Central memory CD8-positive, alpha-beta T cell (primary cell): ENCODE measurements at places on chromosomes 5 and 9.

DNA sequence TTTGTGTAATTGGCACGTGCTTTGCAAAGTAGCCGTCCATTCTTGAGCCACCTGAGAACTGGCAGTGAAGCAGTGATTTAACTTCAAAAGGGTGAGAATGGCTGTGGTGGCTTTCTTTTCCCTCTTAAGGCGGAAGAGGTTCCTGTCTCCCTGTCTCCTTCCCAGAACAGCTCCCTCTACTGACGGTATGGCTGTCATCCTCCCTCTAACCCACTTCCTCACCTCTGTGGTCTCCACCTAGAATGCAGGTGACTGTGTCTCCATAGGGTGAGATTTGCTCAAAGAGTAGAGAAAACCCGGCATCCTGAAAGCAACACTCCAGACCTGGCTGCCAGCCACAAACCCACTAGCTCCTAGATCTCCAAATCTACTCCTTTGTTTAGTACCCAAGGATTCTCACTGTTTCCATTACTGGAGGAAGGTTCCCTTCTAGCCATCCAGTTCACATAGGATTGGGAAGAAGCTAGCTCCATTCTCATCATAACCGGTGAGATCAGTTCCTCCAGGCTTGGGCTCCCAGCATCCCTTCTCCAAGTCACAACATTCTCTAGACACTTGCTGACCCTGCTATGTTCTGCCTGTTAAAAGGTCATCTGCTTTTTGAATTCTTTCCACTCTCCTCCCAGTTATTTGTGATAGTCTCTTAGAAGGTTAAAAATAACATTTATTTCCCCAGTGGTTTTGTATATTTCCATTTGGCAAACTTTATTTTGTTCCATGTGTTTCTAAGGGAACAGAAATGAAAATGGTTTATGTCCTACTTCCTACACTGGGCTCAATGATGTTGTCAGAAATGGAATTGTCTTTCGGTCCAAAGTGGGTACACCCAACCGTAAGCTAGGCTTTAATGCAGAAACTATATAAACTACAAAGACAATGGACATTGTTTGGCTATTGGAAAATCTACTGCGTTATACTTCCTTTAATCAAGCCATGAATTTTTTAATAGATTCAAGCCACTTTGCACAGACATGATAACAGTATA lies 269.4 kb downstream of the CWC27 start:
- no peak for DNase-seq

DNA sequence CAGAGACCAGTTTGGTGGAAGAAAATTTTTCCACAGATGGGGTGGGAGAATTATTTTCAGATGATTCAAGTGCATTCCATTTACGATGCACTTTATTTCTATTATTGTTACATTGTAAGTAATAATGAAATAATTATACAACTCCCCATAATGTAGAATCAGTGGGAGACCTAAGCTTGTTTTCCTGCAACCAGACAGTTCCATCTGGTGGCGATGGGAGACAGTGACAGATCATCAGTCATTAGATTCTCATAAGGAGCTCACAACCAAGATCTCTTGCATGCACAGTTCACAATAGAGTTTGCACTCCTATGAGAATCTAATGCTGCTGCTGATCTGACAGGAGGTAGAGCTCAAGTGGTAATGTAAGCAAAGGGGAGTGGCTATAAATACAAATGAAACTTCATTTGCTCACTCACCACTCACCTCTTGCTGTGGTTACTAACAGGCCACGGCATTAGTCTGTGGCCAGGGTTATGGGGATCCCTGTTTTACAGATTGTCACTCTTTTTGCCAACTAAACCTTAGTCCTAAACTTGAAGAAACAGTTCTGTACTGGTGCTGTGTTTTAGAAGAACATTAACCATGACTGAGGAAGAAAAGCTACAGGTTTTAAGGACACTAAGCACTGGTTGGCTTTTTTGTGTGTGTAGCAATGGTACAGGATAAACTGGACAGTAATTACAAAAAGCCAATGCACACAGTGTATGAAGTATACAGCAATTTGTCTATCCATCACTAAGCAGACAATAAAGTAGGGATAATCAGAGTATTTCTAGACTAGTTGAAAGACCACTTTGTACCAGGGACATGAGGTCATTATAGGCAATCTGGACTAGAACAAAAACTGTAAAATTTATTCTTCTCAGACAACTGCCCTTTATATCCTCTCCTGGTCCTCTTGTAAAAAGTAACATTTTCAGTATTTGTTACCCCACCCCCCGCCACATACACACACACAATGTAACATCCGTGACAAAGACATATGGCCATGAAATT lies 9.9 kb downstream of the TMEM232 start:
- DNase-seq = no peak

DNA sequence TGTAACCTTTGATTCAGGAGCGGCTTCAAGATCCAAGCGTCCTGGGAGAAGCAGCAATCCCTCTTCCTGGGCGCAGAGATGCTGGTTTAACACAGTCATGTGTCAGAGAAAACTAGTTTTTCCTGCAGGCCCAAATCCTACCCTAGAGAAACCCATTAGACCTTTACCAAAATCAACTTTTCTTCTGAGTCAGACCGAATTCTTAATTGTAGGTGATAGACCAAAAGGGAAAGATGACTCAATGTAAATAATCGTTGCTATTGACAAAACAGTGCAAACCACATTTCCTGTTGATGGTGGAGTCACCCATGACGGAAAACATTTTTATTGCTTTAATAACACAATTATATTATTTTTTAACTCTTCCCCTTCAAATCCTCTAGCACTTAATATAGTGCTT lies 40.1 kb downstream of the SLC1A1 start:
- DNase-seq = no peak

DNA sequence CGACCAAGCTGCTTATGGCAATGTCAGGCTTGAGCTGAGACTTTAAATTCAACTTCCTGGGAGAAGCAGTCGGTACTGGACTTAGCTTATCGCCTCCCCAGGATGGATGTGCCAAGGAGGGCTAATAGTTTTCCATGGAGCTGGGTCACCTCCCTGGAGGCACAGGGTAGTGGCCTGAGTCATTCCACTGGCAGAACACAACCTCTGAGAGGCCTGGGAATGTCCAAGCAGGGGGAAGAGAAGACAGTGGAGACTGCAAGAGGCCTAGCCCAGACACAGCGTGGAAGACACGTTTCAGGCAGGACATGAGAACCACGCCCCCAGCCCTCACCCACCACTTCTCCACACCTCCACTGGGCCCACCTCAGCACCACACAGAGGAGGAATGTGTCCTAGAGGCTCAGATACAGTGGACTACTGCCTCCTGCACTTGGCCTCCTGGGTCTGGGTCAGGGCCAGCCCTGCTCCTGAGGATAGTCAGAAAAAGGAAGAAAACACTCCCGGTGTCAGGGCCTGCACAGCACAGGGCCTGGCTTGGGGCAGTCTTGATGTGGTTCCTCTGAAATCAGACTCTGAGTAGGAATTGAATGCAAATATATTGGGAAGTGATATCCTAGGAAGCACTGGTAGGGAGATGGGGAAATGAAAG lies 171.8 kb downstream of the FSTL4 start:
- DNase-seq = no peak

DNA sequence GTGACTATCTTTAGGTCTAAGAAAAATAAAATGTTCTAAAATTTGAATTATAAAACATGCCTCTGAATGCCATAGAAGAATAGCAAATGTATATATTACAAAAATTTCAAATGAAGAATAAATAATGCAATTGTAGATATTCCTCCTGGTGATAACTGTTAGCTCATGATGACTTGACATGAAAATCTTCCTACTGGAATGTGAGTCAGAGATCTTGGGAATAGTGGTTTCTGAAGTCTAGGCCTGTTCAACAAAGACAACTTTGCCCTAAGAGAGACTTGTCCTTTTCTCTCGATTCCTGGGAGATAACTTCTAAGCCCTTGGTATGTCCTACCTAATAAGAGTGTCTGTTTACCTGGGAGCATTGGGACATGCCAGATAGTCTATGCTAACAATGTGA lies 746.3 kb upstream of the RIOK2 start:
- DNase-seq = no peak
